ENCODE measurements at places on chromosomes 1 and 21. TPM values are rescaled to one million over a fixed set of nuclear protein-coding genes. Genes with fewer than 3 reads are reported as not detected.

DNA sequence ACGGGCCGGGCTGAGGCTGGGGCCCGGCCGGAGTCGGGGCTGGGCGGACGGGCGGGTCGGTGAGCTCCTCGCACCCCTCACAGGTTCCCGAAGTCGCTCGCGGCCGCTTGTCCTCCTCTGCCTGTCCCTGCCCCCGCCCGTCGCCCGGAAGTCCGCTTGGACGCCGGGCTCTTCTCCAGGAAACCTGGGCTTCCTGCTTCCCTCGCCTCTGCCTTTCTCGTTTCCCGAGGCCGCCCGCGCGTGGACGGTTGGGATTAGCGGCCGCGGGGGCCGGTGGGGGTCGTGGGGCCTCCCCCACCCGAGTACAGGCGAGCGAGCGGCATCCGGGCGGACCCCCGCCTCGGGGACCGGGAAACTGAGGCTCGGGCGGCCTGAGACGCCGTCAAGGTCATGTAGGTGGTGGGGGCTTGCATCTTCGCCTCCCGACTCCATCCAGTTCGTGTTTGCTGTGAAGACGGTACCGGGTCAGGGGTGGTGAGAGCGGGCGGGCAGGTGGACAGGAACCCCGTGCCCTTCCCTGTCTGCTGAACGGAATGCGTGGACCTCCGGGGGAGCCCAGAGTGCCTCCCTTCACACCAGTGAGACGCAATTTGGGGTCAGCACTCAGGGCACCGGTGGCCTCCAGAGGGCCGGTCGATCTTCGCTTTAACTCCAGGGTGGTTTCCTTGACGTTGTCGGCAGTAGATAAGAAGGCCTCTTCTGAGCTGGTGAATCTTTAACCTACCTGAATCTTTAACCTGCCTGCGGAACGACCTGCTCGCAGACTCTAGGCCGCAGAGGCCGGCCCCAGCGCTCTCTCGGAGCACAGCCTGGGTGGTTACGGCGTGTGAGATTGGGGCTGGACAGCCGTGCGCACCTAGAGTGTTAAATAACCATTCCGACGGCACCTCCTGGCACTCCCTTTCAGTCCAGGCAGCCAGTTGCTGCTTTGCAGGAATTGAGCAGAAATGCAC, 686 bp downstream of the ARF1 start:
- DNase-seq: no peak

DNA sequence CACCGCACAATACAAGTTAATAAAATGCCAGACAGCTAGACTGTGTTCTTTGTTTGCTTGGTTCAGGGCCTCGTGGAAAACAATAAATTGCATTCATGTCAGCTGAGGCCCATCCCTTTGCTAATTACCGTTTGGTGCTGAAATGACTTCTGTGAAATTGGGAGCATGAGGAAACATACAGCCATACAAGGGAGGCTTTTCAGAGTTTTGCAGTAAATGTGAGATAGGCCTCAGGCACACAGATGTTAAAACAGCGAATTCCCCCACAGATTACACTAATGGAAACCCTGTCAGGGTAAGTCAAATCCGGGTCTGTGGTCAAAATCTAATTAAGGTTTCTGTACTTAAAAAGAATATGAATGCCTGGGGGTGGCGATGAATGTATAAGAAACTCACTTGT, 173.5 kb upstream of the LMO4 start:
- DNase-seq: no peak

- no peak for DNase-seq
Measured at GRCh38 chr21:38590449-38591217, 92.4 kb upstream of the ERG start.

DNA sequence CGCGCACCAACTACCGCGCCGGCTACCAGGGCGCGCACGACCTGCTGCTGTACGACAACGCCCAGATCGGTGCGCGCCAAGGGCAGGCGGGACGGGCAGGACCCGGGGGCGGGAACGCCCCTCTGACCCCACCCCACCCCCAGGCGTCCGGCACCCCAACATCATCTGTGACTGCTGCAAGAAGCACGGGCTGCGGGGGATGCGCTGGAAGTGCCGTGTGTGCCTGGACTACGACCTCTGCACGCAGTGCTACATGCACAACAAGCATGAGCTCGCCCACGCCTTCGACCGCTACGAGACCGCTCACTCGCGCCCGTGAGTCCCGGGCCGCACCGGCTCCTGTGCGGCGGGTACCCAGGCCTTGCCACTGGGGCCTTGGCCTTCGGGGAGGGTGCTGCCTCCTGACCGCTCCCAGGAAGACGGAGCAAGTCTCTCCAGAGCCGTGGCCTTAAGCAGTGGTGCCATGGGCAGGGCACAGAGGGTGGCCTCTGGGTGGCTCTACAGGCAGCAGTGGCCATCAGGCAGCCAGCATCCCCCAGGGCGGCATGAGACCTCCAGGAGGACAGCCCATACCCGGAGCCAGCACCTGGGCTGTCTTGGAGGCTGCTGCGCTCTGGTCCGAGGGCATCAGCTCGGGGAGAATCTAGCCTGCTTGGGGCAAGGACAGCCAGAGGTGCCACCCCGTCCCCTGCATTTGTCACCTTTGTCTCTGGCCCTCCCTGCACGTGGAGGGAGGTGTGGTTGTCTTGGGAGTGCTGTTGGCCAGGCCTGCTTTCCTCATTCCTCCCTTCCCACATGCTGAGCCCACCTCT, 8.1 kb upstream of the MMP23B start:
- no peak for DNase-seq

GRCh38 chr1:180646093-180646492, 14.3 kb downstream of the XPR1 start:
- no peak for DNase-seq

DNA sequence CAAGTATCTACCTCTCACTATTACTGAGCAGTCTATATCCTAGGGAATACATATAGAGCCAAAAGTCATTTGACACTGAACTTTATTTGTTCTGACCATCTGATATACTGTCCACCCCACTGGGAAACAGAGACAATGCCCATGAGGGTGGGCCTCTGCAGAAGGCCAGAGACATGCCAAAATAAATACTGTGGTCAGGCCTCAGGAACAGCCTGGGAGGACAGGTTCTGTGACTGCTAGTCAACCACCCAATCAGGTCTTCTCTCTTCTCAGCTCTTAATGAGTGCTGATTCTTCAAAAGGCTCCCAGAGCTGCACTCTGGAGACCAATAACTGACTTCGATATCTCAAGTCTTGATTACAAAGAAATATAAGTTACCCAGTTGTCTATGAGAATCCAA, 5.5 kb upstream of the ANKRD35 start:
- no peak for DNase-seq

- no peak for DNase-seq
Measured at GRCh38 chr1:34794001-34794789, 1.4 kb downstream of the GJA4 start.

DNA sequence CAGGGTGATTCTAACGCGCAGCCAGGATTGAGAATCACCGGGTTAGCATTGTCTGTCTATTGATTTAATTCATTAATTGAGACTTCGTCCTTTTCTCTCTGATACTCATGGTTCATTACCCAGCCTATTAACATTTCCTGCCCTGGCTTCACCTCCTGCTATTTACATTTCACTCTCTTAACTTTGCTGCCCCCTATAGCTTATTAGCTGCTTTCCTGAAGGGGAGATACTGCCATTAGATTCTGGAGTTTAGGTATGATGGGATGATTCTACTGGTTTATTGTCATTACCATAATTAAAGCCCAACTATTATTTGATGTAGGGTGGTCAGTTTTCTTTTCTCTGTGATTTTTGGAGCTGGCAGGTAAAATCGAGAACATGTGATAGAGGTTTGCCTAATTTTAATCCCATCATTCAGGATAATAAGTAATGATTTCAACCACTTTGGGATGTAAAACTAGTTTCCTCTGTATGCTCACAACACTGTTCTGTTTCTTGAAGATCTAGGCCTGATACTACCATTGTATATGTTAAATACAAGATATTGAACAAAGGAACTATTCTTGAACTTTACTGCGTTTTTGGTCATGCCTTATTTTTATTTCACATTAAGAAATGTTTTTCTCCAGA, 6.4 kb downstream of the PPP2R5A start:
- DNase-seq: peak; percentile 65

GRCh38 chr1:2258122-2258681, 30.1 kb downstream of the SKI start:
- no peak for DNase-seq

GRCh38 chr1:44067266-44068250, 36.3 kb upstream of the SLC6A9 start:
- no peak for DNase-seq

PCNX2 gene
- total RNA-seq: 28.8 TPM

RPTN gene
- total RNA-seq: not detected

SPRR2D gene
- total RNA-seq: not detected

GREM2 gene
- total RNA-seq: not detected

LCE1B gene
- not detected for total RNA-seq

CLCNKB gene
- 0.81 TPM for total RNA-seq

PLEKHA6 gene
- 1.6 TPM for total RNA-seq

C1orf87 gene
- not detected for total RNA-seq

KCNJ9 gene
- total RNA-seq: not detected

PCAT6 gene
- total RNA-seq: 1.1 TPM
